SK-N-DZ (cell line): ENCODE measurements at places on chromosomes 7 and 10.

DNA sequence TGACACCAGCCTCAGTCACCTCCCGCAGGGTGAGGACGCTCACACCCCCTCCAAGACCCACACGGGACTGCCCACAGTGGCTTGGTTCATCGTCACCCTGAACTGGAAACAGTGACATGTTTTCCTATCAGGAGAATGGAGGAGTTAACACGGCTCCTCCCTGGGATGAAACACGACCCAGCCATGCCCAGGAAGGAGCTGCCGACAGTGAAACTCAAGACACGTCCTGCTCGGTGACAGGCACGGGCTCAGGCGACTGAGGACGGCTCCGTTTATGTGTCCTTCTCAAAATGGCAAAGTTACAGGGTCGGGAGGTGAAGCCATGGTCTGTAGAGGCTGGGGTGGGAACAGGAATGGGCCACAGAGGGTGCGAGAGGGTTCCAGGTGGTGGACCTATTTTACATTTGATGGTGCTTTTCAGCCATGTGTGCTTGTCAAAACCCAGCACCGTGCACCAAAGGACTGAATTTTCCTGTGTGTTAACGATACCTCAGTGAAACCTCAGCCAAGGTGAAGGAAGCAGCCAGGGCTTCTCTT lies 272.4 kb downstream of the ADARB2 start:
- DNase-seq: no peak

DNA sequence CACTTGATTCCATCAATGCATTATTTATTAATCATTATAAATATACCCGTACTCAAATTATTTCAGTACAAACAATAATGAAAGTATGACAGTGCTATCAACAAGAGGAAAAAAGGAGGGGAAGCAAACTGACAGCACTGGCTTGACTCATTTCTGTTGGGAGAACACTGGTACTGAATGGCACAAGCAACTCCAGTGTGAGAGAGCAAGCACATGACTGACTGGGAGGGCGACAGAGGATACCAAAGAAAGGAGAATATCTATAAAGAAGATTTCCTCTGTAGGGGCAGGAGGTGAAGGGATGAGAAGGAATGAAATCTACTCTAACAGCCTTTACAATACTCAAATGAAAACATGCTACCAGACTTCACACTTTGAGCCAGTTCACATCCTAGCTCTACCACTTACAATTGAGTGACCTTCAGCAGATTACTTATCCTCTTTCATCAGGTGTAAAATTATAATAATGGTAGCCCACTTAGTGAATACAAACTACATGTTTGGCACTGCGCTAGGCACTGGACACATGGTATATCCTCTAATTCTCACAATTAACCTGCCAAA lies 1.5 kb downstream of the USP54 start:
- no peak for DNase-seq

DNA sequence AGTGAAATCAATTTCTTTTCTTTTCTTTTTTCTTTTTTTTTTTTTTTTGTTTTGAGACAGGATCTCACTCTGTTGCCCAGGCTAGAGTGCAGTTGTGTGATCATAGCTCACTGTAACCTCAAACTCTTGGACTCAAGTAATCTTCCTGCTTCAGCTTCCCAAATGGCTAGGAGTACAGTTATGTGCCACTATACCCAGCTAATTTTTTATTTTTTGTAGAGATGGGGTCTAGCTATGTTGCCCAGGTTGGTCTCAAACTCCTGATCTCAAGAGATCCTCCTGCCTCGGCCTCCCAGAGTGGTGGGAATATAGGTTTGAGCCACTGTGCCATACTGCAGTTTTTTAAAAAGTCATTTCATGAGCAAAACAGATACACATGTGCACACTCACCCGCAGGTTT lies 79.8 kb downstream of the ANK3 start:
- DNase-seq: no peak

DNA sequence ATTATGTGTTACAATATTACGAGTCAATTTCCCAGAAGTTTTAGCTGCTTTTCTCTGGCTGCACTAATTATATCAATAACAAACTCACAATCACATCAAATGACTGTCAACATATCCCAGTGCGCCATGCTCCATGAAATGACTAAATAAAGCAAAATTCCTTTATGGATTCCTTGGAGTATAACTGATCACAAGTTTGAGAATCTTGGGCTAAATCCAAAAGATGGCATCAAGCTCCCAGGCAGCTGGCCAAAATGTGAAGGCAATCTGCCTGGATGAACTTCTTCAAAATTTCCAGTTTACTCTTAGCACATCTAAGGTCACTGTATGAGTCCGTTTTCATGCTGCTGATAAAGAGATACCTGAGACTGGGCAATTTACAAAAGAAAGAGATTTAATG lies 210.8 kb downstream of the CCSER2 start:
- DNase-seq: no peak

- DNase-seq: no peak
Measured at GRCh38 chr10:101965075-101965765, 90.8 kb downstream of the ARMH3 start.

- no peak for DNase-seq
Measured at GRCh38 chr10:104317726-104318299, 20.5 kb downstream of the ITPRIP start.

- no peak for DNase-seq
Measured at GRCh38 chr7:107353701-107354100, 116.2 kb upstream of the GPR22 start.

GRCh38 chr10:97635577-97635976 lies 2.3 kb upstream of the MORN4 start:
- DNase-seq: no peak

DNA sequence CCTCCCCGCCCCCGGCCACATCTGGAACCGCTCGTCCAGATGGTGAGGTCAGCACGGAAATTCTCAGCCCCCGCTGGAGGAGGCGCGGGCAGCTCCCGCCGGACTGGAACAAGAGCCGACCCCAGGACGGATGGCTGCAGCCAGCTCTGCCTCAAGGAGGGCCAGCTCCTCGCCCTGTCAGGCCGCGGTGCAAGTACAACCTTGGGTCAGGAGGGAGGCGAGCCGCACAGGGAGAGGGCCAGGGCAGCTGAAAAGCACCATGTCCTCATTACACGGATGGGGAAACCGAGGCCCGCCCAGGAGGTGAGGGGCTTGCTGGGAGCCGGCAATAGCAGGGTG lies 3.8 kb upstream of the GRIFIN start:
- DNase-seq: no peak

- DNase-seq: no peak
Measured at GRCh38 chr7:122136078-122136477, 8.0 kb downstream of the AASS start.

GRCh38 chr7:133784486-133785001 lies 342.6 kb upstream of the LRGUK start:
- peak; percentile 75 for DNase-seq

GRCh38 chr10:103800789-103801540 lies 54.4 kb downstream of the SH3PXD2A start:
- DNase-seq: no peak

DNA sequence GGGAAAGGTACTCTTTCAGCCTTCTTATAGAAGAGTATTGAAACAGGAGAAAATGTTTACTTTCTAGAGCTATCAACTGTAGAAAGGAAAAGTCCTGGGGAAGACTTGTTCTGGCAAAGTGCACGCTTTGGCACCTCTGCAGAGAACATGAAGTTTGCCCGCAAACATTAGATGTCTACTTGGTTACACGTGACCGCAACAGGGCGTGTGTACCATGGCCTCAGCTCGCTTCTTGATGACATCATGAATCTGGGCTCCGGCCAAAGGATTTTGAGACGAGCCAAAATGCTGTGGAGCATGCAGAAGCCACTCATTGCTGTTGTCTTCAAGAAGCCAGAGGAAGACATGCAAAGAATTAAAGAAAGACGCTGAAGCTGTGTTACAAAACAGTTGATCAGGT lies 8.6 kb upstream of the TAS2R60 start:
- DNase-seq: no peak

- no peak for DNase-seq
Measured at GRCh38 chr10:6729861-6730344, 149.8 kb upstream of the PRKCQ start.

- DNase-seq: no peak
Measured at GRCh38 chr10:79331709-79332108, 15.6 kb upstream of the PPIF start.

GRCh38 chr10:79229830-79230327 lies 117.4 kb upstream of the PPIF start:
- no peak for DNase-seq

DNA sequence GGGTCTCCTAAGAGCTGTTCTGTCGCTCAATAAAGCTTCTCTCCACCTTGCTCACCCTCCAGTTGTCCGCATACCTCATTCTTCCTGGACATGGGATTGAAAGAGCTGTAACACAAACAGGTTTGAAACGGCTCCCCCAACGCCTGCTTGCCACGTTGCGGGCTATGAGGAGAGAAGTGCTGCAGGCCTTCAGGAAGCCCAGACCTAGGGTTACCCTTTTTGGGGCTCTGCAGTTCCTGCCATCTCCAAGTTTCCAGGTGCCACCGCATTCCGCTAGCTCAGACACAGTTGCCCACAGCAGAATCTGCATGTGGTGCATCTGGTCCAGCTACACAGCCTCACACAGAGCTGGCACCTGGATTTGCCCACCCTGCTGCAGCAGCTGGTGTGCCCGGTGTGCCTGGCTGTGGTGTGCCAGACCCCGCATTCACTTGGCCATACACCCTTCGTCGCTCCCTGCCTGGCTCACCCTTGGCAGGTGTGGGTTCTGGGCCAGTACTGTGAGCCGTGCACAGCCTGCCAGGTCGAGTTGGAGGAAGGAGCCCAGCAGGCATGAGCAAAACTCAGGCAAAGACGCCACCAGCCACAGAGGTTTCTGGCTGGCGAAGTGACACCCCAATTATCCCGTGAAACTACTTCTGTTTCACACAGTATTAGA lies 253.2 kb upstream of the SEMA3A start:
- DNase-seq: no peak

GRCh38 chr10:84850826-84851225 lies 522.4 kb downstream of the CCSER2 start:
- DNase-seq: no peak

DNA sequence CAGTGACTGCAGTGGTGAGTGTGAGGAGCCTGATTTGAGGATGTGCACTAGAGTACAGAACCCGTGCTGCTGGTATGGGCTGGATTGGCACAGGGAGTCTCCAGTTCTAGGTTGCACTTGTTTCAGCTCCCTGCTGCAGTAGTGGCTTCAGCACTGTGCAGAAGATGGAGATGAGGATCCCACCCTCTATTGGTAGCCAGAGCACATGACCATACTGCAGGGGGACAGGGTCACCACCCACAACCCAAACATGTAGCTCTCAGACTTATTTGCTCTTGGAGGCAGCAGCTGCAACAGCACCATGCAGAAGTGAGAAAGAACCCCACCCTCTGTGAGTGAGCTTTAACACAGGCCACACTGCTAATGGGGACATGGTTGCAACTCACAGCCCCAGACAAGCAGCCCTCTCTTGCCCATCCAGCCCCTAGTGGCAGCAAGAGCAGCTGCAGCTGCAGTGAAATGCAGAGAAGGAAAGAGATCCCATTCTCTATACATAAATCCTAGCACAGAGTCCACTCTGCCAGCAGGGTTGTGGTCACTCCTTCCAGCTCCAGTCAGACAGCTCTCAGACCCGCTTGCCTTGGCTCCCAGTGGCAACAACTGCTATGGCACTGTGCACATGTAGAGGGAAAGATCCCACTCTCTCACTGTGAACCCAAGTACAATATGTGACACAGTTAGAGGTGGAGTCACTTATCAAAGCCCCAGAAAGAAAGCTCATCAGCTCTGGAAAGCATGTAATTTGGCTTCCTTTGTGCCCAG lies 51.4 kb upstream of the SCIN start:
- DNase-seq: peak; percentile 47

- no peak for DNase-seq
Measured at GRCh38 chr10:125083576-125083920, 76.8 kb downstream of the CTBP2 start.

- DNase-seq: no peak
Measured at GRCh38 chr10:21292763-21293517, 232.5 kb downstream of the SKIDA1 start.

GRCh38 chr7:126483972-126484371 lies 768.8 kb downstream of the GRM8 start:
- peak; percentile 99 for DNase-seq

DNA sequence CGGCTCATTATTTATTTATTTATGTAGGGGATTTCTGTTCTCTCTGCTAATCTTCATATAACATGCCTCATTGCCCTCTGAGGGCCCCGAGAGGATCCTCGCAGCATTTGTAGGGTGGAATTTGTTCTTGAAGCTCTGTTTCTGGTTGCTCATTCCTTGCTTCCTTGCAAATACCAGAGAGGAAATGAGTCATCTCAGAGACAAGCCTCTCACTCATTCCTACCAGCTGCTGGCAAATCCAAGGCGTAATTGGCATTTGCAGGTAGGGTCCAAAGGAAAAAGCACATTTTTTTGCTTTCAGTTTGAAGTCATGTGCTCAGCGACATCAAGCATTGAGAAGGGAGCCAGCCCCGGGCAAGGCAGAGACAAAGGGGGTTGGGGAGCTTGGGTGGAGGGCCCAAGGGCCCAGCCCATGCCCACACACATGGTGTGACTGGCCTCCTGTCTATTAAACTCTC lies 501.6 kb downstream of the GALNT17 start:
- no peak for DNase-seq

DNA sequence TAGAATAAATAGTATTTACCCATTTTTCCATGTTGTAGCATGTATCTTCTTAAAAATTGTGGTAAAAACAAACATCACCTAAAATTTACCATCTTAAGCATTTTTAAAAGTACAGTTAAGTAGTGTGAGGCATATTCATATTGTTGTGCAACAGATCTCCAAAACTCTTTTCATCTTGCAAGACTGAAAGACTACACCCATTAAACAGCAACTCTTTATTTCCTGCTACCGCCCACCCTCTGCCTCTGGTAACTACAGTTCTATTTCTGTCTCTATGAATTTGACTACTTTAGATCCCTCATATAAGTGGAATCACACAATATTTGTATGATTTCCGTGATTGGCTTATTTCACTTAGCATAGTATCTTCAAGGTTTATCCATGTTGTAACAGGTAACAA lies 40.0 kb upstream of the AGBL3 start:
- no peak for DNase-seq

DNA sequence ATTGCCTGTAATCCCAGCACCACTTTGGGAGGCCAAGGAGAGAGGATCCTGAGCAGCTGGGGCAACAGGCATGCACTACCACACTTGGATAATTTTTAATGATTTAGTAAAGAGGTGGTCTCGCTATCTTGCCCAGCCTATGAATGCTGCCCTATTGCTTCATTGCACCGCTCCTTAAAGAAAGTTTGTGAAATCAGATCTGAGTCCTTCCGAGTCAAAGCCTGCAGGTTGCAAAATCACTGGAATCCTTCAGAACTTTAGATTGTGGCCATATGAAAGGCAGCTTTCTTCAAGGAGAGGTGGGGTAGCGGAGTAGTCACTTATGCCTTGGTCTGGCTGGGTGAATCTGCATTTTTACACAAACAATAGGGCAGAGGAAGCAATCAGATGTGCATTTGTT lies 166.3 kb downstream of the ARHGAP12 start:
- DNase-seq: no peak
